ENCODE measurements at places on chromosomes 7 and 10. TPM values are rescaled to one million over a fixed set of nuclear protein-coding genes. Genes with fewer than 3 reads are reported as not detected.

- DNase-seq, result no peak
These were observed 42.8 kb downstream of the PDGFA start for GRCh38 chr7:476736-477360.

GRCh38 chr7:48182718-48183369 is 11.6 kb downstream of the ABCA13 start:
- DNase-seq, result peak; percentile 78

- peak; percentile 31 for DNase-seq
These were observed 162.9 kb downstream of the CREB5 start for GRCh38 chr7:28575241-28575643.

GRCh38 chr10:95352684-95353083 is 61.9 kb upstream of the PDLIM1 start:
- no peak for DNase-seq

- no peak for DNase-seq
These were observed 1053.9 kb downstream of the CNTNAP2 start for GRCh38 chr7:147170341-147171012.

DNA sequence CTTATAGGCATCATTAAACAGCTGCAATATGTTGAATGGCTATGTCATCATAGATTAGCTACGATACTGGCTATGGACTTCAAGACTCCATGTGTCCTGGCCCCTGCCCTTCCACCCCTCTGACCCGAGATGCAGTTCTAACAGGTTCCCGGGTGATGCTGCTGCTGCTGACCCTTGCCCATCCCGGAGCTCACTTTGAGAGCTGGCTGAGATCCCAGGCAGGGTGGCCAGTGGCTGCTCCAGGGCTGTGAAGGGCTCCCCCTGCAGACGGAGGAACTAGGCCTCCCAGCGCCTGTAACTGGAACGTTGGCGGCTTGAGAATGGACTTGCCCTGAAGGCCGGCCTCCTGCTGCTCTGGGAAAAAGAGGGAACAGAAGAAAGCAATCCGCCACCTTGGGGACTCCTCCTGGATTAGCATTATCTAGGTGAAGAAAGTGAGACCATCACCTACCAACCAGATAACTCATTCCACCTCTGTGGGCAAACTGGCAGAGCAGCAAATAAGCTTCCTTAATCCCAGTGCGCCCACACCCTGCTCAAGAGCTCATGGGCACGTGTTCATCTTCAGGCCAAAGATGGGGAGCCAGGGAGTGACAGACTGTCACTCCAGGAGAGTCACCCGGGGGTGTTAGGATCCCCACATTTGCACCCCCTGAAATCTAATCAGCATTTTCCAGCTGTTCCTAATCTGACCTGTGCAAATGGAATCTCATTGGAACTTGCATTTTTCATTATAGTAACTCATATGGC is 56.8 kb downstream of the PARP12 start:
- peak; percentile 23 for DNase-seq

GRCh38 chr7:77415823-77416620 is at the start of gene GSAP:
TSS of gene GSAP (minus strand) at chr7:77416349. CDS start at chr7:77416321, 28 bp downstream.
- peak; percentile 64 for DNase-seq

CCDC172 gene
- not detected for total RNA-seq

DNA sequence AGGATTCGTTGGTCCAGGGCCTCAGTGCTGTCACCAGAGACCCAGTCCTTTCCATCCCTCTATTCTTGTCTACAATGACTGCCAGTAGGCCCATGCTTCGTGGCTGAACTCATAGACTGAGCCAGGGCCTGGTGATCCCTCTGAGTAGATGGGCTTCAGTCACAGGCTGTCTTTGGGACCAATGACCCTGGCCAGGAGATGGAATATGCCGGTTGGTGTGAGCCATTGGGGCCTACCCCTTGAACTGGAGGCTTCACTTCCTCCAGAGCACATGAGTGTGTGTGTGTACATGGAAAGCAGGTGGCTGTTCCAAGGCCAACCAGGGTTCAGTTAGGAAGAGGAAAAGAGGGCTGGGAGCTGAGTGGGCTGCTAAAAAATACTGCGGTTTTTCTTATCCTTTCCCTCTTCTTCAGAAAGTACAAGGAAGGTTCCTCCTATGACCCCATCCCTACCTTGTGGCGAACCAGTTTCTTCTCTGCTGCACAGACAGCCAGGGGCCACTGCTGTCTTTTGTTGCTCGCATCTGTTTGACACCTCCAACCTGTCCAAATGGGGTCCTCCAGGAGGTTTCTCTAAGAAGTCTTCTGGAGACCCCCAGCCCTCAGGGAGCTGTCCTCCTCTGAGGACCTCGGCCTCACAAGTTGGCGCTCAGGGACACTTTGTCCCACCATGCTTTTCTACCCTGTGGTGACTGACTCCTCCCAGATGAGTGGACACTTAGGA is 36.6 kb downstream of the ADRA2A start:
- DNase-seq, result no peak

DNA sequence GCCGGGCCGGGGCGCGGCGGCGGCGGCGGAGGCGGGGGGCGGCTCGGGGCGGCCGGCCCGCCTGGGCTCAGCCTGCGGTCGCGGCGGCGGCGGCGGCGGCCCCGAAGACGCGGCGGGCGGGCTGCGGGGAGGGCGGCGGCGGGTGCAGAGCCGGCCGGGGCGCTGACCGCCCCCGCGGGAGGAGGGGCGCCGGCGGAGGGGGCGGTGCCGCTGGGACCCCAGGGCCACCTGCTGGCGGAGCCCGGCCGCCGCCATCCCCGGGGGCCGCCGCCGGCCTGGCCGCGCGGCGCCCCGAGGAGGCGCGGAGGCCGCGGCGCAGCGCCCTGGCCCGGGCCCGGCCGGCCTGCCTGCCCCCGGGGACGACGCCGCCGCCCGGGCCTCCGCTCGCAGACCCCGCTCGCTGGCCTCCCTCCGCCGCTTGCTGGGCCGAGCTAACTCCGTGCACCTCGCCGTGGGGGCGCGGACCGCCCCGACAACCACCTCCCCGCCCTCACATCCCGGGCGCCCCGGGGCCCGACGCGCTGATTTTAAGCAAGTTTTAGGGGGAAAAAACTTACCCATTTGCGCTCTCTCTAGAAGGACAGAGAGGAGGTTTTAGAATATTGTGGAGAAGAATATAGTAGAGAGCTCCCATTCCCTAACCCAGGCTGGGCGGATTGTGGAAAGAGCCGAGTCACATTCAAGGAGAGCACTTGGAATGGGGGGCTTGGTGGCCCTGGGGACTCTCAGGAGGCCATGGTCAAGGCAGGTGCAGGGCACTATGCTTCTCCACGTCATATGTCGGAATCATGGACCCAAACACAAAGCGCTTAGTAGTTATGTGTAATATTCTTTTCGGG is at the start of gene BEND7:
Gene BEND7 (minus strand): TSS at position 140 of the 839 bp plus-strand sequence. CDS start 481 bp downstream, outside the sequence.
- DNase-seq, result peak; percentile 16

DNA sequence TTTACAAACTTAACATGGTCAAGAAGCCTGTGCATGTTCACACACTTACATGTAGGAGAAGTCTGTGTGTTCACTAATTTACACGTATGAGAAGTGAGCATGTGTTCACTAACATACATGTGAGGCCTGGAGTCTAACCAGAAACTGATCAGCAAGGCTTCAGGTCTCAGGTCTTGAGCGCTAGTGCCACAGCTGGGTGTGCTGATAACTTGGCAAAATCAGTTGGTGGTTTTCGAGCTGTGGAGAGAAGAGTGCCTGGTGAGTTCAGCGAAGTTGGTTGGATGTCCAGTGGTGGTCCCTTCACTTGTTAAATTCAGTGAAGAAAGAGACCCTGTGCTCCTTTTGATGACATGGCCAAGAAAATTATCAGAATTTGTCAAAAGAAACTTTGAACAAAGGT is 98.7 kb downstream of the CELF2 start:
- no peak for DNase-seq

ATOH7 gene
- total RNA-seq, result not detected

- DNase-seq, result no peak
These were observed 143.0 kb downstream of the ARHGAP22 start for GRCh38 chr10:48461623-48462481.

DNA sequence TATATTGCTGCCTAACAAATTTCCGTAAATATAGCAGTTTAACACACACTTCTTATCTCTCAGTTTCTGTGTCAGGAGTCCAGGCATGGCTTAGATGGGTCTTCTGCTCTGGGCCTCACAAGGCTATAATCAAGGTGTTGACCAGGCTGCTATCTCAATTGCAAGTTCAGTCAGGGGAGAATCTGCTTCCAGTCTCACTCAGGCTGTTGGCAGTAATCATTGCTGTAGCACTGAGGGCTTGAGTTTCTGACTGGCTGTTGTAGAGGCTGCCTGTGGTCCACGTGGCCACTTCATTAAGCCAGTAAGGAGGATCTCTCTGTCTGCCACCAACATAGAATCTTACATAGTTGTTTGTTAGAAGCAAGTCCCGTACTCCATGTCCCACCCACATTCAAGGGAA is 138.4 kb downstream of the ST7 start:
- DNase-seq, result no peak

C10orf67 gene
- 0.15 TPM for total RNA-seq

- DNase-seq, result no peak
These were observed 5.1 kb downstream of the SH2D4B start for GRCh38 chr10:80542652-80543318.

DNA sequence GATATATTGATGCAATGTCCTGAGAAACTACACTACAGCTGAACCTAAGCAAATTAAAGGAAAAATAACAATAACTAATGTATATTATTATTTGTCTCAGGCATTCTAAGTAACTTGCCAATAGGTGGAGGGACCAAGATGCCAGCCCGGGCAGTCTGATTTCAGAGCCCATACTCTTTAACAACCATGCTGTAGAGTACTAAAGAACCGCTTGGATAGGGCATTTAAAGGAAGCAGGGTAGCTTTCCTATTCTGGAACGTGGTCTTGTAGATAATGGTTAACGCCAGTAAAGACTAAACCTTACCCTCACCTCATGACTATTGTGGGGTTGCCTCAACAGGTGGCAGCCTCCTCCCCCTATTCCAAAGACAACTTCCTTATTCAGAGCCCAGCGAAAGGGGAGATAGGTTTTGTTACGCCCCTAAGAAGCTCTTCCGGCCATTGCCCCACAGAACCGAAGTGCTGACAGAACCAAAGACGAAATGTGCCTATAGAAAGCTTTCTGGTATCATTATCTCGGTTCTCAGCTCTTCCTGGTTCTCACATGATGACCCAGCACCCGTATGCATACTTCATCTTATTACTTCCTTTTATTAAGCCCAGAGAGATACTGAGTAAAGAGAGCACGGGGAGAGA is 707 bp upstream of the C1GALT1 start:
- DNase-seq, result peak; percentile 20

DNA sequence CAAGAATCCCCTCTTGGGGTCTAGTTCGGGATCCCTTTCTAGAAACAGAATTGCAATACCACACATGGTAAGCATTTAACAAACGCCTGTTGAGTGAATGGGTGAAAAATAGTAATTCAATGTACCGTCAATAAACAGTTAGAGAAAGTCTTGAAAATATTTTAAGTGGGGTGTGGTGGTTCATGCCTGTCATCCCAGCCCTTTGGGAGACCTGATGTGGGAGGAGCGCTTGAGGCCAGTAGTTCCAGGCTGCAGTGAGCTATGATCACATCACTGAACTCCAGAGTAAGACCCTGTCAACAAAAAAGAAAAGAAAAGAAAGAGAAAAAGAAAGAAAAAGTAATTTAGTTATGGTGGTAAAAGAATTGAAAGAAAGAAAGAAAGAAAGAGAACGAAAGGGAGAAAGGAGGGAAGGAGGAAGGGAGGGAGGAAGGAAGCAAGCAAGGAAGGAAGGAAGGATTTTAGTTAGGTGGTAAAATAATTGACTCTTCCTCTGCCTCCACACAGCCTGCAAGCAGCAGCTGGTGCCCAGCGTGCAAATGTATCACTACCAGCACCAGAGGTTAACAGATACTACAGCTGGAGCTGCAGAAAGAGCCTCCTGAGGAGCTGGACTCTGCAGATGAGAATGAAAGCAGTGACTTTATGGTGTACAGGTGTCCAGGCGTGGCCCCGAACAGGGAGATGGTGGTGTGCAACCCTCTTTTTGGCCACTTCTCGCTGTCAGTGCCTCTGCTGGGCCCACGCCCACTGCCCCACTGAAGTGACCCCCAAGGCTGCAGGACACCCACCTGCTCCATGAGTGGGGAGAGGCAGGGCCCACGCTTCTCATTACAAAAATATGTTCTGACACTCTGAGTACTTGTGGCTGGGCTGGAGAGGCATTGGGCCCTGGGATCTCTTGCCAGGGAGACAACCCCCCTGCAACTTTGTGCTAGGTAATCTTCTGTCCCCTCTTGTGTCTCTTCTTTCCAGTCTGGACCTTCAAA is 135.4 kb downstream of the BAMBI start:
- DNase-seq, result no peak

GRCh38 chr7:55527307-55527706 is 45.0 kb downstream of the VOPP1 start:
- DNase-seq, result no peak

EGFR gene
- total RNA-seq, result 64.6 TPM

GRCh38 chr10:97331153-97331703 is 3.3 kb downstream of the FRAT2 start:
- no peak for DNase-seq

DNA sequence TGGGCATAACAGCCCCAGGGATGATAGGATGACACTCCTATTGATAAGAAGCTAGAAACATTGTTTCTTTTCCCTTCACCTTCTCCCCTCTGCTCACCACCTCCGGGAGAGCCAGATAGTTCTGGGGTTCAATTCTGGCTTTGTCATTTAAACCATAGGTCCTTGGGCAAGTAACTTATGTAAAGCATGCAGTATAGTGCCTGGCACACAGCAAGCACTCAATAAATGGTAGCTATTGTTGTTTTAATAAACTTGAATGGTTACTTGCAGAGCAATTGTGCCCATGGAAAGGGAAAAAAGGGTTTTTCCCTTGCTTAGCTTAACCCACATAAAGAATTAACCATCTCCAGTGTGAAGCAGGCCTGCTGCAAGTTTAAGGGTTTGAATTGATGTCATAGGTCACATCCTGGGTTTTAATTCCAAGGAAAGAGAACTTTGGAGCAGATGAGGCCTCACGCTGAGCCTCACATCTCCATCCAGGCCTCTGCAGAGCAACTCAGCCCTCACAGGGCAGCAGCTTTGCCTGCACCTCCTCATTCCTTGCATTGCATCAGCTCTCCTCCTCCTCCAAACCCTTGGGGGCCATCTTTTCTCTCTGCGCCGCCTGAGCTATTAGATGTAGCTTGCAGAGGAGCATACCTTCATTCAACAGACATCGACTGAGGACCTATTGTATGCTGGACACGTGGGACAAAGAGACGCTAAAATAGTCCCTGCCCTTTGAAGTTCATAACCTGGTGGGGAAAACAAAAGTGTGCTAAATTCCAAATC is 22.9 kb downstream of the ZNF775 start:
- no peak for DNase-seq

TUBB8 gene
- not detected for total RNA-seq
